ENCODE measurements at places on chromosomes 3 and 15.

- no peak for DNase-seq
These were observed 5.3 kb downstream of the ARL6IP5 start for GRCh38 chr3:69090021-69090420.

DNA sequence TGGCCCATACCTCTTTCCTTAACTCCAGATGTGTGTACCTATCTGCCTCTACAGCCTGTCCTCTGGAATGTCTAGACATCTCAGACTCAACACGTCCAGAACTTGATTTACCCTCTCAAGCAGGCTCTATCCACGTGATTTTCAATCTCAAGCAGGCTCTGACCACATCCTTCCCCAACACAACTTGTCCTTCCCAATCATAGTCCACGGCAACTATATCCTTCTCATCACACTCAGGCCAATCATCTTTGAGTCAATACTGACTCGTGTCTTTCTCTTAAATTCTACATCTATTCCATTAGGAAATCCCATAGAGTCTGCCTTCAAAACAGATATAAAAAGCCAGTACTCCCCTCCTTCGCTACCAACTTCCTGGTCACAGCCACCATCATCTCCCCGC is 70.4 kb downstream of the FOXP1 start:
- DNase-seq, result no peak

GRCh38 chr3:46693892-46694226 is 380 bp upstream of the ALS2CL start:
- no peak for DNase-seq

- DNase-seq, result no peak
These were observed at the start of gene LAMB2 for GRCh38 chr3:49132437-49133225. Gene LAMB2, minus strand, starts transcription at chr3:49133050. Its CDS starts 183 bp downstream, at chr3:49132867.

DNA sequence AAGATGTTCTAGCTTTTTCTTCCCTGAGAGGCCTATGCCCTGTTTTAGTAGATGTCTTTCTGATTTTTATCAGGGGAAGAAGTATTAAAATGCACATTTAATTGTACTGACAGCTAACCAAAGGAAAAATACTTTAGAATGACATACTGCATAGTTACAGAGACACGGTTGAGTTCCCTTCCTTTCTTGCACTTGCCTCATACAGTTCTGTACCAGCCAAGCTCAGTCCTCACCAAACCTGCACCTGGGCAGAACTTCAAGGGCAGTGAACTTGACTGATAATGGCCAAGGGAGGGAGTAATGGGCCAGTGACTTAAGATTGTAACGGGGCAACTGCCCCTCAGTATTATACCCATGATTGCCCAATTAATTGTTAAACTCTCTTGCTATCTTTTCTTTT is 34.1 kb upstream of the RASGRP1 start:
- DNase-seq, result no peak

GRCh38 chr3:49638445-49638844 is 35.7 kb upstream of the APEH start:
- DNase-seq, result no peak

DNA sequence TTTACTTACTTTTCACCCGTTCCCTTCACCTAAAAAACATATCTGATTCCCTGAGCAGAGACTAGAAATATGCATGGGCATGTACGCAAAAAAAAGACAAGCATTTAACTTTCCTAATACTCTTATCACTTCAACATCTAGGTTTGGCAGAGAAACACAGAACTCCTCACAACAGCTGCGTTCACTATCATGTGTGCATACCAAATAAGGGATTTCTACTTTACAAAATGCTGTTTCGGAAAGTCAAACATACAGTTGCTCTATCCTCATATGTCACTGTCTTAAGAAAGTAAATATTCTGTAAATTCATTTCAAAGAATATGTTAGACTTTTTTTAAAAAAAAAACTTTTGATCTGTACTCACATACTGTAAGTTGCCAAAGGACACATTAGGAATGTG is 65.1 kb upstream of the CBLB start:
- no peak for DNase-seq

DNA sequence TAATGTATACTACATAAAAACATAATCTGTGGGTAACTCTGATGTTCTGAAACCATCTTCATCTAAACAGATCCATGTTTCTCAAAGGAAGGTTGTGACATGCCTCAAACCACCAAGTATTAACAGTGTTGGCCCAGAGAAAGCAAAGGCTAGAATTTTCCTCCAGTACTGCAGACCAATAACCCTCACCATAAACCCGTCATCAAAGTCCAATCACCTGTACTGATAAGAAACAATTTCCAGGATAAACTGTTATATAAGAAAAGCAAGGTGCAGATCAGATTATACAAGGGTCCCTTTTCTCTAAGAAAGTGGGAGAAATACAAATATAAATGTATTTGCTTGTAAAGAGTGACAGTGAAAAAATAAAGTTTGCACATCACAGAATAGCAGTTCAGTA is 32.3 kb downstream of the TBC1D2B start:
- no peak for DNase-seq

DNA sequence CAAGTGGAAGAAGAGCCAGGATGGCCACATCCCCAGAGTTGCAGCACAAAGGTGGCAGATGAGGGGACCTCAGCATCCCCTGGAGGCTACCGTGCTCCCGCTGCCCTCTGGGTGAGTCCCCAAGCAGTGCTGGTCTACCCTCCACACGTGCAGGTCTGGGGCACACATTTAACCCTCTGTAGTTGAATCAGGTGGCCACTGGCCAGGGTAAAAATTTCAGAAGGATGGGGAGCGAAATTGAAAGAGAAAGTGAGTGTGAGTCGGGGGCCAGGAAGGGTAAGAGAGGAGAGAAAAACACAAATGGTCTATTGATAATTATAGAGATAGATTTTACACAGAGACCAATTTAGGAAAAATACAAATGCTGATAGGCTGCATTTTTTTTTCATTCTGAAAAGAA is 139.5 kb upstream of the EIF1B start:
- no peak for DNase-seq

GRCh38 chr15:82646250-82647044 is 716 bp downstream of the CPEB1 start:
- DNase-seq, result no peak

- DNase-seq, result no peak
These were observed 665.6 kb upstream of the CCDC54 start for GRCh38 chr3:106711650-106712049.

- no peak for DNase-seq
These were observed 33.0 kb upstream of the LACTB start for GRCh38 chr15:63088533-63089245.
